HT1080 (cell line): ENCODE measurements at places on chromosomes 4 and X.

- DNase-seq = peak; percentile 90
Observed at GRCh38 chr4:164440199-164440598, 313.7 kb upstream of the SMIM31 start.

GRCh38 chrX:153882086-153882498 is 3.9 kb downstream of the L1CAM start:
- DNase-seq = peak; percentile 58

GRCh38 chr4:180710628-180711337 is 1532.4 kb upstream of the TENM3 start:
- peak; percentile 48 for DNase-seq

DNA sequence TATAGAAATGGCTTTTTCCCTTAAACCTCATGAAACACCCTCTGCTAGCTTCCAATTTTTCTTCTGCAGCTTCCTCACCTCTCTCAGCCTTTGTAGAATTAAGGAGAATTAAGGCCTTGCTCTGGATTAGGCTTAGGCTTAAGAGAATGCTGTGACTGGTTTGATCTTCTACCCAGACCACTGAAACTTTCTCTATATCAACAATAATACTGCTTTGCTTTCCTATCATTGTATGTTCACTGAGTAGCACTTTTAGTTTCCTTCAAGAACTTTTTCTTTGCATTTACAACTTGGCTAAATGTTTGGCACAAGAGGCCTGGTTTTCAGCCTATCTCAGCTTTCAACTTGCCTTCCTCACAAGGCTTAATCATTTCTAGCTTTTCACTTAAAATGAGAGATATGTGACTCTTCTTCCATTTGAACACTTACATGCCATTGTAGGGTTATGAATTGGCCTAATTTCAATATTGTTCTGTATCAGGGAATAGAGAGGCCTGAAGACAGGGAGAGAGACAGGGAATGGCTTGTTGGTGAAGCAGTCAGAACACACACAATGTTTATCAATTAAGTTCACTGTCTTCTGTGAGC is 28.2 kb downstream of the TMEM154 start:
- no peak for DNase-seq

DNA sequence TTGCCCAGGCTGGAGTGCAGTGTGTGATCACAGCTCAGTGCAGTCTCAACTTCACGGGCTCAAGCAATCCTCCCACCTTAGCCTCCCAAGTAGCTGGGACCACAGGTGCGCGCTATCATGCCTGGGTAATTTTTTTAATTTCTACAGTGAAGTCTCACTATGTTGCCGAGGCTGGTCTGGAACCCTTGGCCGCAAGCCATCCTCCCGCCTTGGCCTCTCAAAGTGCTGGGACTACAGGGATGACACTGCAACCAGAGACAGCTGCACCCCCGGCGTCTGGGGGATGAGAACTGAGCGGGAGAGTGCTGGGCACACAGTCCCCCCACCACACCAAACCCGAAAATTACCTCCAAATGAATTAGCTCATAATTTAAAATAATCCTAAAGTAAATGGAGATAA is 33.1 kb upstream of the GTPBP6 start:
- DNase-seq = no peak

- DNase-seq = peak; percentile 20
Observed at GRCh38 chr4:7973545-7973981, 33.9 kb upstream of the AFAP1 start.

DNA sequence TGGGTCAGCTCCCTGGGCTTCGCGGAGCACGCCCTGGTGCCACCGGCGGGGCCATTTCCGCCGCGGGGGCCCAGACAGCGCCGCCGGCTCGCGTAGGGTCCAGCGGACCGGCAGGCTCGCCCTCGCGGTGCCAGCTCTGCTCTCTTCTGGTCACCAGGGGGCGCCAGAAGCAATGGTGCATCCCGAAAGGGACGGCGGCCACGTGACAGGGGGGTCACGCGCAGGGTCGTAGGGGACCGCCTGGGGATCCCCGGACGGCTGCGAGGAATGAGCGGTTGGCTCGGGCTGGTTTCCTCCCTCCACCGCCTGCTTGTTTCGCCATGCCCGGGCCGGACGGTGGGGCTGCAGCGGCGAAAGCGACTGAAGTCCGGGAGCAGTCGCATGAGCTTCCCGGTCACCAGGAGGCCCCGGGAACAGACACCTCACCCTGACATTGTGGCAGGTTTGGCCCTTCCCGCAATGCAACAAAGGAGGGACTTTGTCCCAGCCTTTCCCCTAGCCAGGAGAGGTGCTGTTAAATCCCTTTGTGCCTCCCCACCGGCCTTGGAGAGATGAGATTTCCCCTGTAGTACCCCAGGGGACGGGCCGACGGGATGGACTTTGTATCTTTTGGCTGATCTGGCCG is 15.8 kb downstream of the ZCCHC12 start:
- DNase-seq = peak; percentile 3

GRCh38 chr4:74539044-74539790 is 94.3 kb downstream of the AREG start:
- peak; percentile 51 for DNase-seq

DNA sequence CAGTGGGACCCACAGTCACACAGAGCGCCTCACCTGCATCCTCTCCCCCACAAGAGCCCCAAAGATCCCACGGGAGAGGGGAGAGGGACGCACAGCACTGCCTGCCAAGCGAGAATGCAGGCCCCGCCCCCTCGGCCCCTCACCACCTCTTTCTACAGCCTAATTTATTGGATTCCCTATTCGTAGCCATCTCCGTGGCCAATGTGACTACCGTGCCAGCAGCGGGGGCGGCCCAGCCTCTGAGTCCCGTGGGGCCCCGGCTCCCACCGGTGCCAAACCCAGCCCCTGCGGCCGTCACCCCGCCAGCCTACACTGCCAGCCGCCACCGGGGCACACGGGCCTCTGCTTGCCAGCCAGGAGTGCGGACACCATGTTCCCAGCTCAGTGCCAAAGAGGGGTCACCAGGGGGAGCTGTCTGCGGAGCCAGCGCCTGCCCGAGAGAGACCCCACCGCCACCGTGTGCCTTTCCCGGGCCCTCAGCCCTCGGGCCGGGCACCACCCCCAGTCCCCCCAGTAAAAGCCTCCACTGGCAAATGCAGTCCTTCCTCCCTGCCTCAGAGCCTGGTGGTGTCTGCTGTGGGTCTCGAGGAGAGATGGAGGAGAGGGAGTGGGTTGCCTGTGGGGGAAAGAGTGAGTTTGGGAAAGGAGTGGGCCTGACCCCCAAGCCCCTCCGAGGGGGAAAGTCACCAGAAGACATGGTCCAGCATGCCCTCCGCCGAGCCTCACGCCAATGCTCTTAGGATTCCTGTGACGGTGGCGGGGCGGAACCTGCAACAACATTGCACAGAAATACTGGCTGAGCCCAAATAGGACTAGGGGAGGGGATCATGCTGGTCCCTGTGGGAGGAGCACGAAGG is 19.6 kb upstream of the PLXNB3 start:
- DNase-seq = no peak

- DNase-seq = no peak
Observed at GRCh38 chr4:92235731-92236130, 68.0 kb upstream of the GRID2 start.

DNA sequence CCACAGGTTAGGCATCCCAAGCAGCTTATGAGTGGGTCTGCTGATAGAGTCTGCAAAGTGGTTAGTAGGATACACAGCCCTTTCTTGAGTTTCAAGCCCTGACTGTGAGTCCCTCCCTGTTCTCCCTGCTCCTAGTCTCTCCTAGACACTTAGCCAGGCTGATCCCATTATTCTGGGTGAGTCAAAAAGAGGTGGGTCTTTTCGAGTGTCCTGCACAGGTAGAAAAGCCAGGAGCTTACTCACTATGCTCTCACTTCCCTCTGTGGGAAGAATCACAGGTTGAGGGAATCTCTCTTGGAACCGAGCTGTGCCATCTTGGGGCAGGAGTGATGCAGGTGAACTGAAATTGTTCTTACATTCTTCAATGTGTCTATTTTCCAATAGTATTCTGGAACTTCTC is 29.7 kb downstream of the SCLT1 start:
- no peak for DNase-seq

- DNase-seq = no peak
Observed at GRCh38 chr4:68864438-68865187, 48.8 kb downstream of the UGT2B10 start.

GRCh38 chrX:45422216-45422925 is 221.7 kb upstream of the DIPK2B start:
- DNase-seq = no peak

GRCh38 chr4:120517966-120518365 is 404.6 kb downstream of the PRDM5 start:
- DNase-seq = peak; percentile 91

DNA sequence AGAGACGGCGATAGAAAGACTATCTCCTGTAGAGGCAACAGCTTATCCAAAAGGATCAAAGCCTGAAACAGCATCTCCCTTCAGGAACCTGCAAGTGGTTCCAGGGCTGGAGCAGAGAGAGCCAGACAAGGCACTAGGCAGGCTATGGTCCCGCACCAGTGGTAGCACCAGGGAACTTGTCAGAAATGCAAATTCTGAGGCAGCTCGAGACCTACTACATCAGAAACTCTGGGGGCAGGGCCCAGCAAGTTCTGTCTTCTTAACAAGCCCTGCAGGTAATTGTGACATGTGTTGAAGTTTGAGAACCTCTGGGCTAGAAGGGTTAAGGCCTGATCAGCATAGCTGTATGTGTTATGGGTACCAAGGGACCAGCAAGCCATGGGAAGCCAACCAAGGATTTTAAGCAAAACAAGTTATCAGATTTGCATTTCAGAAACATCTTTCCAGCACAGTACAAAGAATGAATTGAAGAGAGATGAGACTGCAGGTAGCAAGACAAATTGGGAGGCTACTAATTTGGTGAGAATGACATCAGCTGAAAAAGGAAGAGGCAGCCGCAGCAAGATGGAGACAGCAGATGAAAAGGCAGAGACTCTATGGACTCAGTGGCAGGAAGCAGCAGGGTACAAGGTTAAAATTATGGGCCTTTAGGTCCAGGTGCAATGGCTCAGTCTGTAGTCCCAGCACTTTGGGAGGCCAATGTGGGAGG is 139.7 kb downstream of the TSPAN5 start:
- DNase-seq = no peak

DNA sequence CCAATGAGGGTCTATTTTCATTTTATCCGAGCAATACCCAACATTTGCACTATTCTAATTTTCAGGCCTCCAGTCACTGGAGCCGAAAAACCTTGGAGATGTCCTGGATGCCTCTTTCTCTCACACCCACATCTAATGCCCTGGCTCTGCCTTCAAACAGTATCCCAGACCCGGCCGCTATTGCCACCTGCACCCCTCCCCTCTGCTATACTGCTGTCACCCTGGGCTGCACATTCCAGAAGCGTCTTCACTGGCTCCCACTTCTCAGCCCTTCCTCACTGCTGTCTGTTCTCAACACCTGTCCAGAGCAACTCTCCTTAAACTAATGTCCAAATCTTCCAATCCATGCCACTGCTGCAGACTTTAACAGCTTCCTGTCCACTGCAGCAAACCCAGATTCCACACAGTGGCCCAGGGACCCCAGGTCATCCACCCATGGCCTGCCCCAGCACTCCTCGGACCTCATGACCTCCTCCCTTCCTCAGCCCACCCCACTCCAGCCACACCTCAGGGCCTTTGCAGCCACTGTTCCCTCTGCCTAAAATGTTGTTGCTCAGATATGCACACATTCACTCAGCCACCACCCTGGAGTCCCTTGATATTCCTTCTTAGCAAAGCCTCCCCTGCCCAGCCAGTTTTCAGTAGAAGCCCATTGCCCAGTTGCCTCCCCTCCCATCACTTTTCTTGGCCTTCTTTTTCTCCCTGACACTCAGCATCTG is 30.5 kb upstream of the PPP2R2C start:
- no peak for DNase-seq

DNA sequence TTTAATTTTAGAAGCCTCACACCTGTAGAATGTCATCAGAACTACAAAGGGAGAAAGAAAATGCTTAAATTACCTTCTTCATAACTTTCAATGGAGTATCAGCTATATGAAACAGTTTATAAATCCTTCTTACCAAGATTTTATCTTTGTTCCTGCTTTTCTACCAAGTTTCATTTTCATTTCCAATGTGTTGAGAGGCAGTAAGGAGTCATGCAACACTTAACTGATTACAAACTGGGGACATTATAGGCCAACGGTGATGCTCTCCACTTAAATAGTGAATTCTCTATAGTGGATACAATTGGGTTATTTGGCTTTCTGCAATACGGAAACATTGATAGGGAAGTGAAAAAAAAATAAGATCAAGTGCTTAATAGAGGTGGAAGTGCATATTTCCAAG is 145.2 kb upstream of the FTHL17 start:
- no peak for DNase-seq

DNA sequence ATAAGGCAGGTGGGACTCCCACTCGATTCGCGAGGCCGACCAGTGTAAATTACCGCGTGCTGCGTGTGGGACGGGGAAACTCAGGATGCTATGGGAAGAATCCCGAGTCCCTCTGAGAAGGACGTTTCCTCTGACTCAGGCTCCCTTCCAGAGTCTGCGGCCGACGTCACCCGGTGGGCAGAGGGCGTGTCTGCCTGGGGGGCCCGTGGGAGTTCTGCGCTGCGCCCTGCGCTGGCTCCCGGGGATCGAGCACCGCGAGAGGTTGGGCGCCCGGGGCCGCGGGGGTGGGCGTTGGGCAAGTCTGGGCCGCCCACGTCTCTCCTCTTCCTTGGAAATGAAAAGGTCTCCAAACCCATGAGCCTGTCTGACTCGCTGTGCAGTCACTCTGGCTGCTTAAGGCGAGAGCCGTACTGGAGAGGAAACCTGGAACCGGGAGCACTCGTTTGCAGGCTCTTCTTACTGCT is 568 bp downstream of the NIPAL1 start:
- peak; percentile 74 for DNase-seq

- DNase-seq = no peak
Observed at GRCh38 chr4:94504545-94504944, 52.8 kb downstream of the PDLIM5 start.

DNA sequence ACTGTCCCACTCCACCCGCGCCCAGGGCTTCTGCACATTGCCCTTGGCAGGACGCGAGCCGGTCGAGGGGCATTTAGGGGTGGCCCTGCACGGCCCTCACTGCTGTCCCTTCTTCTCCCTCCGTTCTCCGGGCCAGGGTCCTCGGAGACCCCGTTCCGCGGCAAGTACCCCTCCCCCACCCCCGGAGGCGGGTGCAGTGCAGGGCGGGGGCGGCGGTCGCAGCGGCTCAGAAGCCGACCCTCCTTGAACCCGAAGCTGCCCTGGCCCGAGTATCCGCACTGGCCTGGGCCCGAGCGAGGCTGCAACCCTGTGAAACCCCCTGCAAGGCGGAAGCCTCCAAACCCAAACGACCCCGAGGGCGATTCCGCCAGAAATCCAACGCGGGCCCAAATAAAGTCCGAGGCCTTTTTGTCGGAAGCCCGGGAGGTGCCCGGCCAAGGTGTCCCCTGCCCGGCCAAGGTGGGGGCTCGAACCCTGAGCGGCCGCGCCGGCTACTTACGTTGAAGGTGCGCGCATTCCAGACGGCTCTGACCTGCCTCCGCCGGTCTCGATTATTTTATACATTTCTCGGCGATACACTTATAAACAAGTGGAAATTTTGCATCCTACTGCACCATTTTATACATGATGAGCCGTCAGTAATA is 53.1 kb upstream of the TMEM33 start:
- DNase-seq = no peak

DNA sequence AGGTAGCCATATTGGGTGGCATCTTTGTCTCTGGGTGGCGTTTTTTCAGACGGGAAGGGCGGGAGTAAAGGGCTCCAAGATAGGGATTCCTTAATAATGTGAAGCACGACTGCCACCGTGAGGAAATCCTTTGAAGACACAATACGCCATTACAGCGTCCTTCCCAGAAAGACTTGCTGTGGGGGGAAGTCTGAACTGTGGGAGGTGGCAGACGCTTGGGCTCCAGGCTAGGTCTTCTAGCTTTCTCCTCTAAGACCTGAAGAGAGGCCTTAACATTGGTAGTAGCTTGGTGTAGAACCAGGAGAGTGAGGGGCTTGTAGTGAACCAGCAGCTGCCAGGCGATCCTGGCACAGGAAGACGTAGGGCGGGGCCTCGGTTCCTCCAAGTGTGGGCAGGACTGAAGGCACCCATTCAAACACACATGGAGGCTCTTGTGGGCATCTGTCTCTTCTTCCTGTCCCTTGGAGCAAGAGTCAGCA is 197.3 kb downstream of the OR13H1 start:
- DNase-seq = no peak
